ENCODE measurements at places on chromosomes 16 and 17. TPM values are rescaled to one million over a fixed set of nuclear protein-coding genes. Genes with fewer than 3 reads are reported as not detected.

DNA sequence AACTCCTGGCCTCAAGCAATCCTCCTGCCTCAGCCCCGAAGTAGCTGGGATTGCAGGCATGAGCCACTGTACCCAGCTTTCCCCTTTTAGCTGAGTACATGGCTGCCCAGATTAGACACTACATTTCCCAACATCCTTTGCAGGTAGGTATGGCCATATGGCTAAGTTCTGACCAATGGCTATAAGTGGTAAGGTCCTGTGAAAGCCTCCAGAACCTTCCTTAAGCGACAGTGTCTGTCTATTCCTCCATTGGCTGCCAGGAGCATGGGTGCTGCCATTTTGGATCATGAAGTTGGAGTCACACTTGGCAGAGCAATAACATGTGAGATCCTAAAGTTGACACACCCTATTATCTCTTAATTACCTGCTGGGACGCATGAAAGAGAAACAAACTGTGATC lies 24.4 kb upstream of the CRHR1 start:
- no peak for DNase-seq

GRCh38 chr17:76723812-76724211 lies 2.6 kb downstream of the JMJD6 start:
- no peak for DNase-seq

DNA sequence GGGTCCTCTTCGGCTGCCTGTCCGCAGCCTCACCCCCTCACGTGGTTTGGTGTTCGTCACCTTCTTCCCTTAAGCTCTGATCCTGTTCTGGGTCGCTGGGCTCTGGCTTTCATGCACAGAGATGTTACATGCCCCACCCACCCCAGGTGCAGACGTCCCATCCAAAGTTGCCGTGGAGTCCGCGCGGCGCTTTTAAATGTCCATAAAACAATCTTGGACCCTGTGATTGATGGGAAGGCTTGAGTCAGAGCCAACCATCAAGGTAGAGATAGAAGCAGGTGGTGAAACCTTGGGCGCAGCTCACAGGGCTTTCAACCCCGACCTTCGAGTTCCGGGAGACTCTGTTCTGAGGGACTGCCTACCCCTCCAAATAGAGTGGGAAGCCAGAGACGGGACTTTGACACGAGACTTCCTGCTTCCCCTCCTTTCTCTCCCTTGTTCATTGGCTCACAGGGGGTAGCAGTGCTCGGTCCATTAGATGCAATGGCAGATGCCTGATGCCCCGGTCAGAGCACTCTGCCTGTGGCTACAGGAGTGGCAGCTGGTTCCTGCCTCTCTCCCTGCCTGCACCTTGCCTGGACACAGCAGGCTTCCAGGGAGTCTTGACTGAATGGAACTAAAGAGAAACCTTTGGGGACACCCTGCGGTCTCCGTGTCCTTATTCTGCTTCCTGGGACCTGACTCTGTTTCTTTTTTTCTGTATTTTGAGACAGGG lies 4.0 kb downstream of the ENGASE start:
- DNase-seq: no peak

- no peak for DNase-seq
These were observed 24.4 kb upstream of the DOC2B start for GRCh38 chr17:205817-206216.

DNA sequence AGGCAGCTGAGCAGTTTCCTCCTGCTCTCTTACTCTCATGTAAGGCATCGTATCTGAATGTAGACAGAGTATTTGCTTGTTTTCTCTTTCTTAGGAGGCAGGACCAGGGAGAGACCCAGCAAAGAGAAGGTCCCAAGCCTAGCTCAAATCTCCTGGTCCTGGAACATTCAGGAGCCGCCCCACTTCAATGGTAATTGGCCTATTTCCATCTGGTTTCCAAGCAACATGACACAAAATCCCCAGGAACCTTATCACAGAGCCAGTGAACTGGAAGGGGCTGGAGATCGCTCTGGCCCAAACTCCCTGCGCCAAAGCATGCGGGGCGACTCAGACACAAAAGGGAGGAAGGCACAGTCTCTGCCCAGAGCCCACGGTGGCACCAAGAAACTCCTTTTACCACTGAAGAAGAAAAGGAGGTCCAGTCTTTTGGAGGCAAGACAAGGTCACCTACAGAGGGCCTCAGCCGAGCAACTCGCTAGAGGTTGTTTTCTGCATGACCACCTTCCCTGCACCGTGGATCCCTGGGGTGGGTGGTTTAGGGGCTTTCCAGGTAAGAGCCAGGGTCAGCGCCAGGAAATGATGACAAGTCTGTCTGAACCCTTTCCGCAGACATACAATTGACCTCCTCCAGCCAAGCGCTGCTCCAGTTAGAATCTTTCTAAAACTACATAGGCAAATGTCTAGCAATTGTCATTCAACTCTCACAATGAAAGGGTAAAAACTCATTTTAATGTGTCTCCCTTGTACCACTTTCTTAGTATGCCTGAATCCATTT lies 394.7 kb downstream of the SOX9 start:
- no peak for DNase-seq

GRCh38 chr16:20899071-20899470 lies 1.1 kb downstream of the DCUN1D3 start:
- no peak for DNase-seq

GRCh38 chr17:47687748-47688147 lies 6.2 kb upstream of the TBKBP1 start:
- DNase-seq: no peak

DNA sequence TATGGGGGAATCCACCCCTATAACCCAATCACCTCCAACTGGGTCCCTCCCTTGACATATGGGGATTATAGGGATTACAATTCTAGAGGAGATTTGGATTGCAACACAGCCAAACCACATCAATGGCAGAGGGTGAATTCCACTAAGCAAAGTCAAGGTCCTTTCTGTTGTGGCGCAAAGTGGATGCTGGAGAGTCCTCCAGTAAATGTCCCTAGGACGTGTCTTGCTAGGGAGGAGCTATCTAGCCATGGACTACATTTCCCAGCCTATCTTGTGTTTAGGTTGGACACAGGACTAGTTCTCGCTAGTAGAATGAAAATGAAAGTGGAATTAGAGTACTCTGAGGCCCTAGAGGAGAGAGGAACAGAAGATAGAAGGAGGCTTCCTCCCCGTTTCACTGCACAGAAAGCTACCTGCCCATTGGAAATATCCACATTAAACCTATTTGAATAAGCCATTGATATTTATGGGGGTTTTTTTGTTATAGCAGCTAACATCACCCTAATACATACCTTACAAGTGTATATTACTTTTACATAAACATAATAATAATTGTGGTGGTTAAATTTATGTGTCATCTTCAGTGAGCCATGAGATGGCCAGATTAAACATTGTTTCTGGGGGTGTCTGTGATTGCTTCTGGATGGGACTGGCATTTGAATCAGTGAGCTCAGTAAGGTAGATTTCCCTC lies 56.7 kb upstream of the ERCC4 start:
- DNase-seq: no peak

DNA sequence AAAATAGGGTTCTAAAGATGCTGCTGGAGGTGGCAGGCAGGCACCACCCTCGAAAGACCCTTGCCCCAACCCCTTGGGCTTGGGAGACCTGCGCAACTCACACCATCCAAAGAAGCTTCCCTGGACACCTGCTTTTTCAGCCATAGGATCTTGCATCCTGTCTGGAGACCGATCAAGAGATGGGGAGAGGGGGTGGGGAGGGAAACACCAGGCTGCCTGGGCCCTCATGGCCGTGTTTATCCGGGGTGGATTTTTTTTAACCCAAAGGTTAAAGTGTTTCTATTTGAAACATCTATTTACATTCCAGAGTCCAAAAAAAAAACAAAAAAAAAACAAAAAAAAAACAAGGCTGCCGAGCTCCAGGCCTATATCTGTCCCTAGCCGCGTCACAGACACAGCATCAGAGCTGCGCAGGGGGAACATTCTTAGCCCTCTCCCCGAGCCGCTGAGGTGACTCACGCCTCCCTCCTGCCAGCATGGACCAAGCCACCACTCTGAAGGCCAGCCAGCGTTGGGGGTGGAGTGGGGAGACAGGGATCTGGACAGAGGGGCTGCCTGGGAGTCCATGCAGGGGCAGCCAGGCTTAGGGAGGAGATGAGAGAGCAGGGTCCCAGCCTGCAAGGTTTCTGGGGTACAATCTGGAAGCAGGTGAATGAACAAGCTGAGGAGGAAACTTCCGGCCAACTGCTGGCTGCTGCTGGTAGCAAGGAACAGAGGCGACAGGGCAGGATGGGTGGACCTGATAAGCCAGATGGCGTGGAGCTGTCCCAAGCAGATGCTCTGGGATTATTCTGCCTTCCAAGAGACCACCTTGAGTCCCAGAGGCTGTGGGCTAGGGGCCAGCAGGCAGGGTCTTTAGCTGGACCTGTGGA lies 14.8 kb downstream of the HDAC5 start:
- peak; percentile 89 for DNase-seq

DNA sequence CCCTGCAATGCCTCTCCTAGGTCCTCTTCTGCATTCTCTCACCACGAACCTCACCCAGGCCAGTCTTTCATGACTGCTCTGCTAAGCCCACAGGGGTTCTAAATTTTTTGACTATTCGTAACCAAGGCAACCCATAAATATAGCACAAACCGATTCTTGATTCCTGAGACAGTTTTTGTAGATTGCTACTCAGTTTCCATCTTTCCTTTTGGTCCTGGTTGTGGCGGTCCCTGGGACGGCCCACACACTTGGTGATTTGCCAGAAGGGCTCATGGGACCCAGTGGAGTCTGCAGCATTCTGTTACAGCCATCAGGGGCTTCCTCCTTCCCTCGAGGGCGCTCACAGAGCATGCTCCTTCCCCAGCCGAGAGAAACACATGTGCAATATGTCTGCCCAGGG lies 23.4 kb upstream of the MGAT5B start:
- no peak for DNase-seq

DNA sequence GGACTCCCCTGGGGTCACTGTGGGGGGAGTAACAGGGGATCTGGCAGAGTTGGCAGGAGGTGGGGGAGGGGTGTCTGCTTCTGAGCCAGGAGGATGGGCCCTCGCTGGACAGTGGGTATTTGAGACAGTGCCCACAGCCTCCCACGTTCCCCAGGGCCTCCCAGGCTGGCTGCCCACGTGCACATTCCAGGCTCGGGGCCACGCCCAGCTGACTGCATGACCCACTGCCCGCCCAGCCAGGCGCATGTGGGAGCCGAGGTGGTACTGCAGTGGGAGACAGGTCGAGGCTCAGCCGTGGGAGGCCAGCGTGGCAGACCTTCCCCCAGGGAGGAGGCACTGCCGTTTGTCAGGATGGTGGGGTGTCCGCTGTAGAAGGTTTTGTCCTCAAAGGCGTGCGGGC lies 38.8 kb downstream of the BAHCC1 start:
- no peak for DNase-seq

DNA sequence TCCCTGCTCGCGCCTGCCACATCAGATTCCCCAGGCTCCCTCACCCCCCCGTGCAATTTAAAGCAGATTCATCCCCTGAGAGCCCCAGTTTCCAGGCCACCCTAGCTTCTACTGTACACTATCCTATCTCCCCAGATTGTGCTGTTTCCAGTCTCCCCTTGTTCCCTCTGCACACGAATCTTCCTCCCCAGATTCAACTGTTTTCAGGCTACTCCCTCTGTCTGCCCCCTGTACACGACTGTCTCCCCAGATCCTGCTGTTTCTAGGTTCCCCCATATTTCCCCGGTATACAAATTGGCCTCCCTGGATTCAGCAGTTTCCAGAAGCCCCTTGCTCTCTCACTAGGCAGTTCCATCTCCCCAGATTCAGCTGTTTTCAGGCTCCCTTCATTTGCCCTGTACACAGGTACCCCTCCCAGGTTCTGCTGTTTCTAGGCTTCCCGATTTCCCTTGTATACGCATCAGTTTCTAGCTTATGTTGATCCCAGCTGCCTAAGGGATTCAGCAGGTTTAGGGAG lies 22.9 kb downstream of the COPZ2 start:
- no peak for DNase-seq

- peak; percentile 71 for DNase-seq
These were observed 2.2 kb upstream of the CHD3 start for GRCh38 chr17:7886227-7887037.

- no peak for DNase-seq
These were observed 5.9 kb upstream of the METRNL start for GRCh38 chr17:83073389-83074063.

GRCh38 chr16:88077328-88078108 lies 126.3 kb downstream of the BANP start:
- no peak for DNase-seq

DNA sequence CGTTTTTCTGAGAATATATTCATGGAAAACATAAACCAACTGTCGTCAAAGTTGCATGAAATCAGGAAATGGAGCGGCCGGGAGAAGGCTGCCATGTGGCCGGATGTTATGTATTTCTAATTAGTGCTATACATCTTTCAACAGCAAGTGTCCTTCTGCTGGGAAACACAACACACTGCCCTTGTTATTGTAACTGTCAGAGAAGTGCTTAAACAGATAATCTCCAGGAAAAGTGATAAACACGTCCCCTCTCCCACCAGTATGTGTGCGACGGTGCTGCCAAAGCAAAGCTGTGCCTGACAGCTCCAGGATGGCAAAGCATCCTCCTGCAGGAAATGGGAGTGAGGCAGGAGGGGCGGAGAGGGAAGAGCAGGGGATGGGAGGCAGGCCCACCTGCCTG lies 111.8 kb downstream of the SMG6 start:
- no peak for DNase-seq

- DNase-seq: no peak
These were observed 8.8 kb downstream of the RSAD1 start for GRCh38 chr17:50487213-50488096.

DNA sequence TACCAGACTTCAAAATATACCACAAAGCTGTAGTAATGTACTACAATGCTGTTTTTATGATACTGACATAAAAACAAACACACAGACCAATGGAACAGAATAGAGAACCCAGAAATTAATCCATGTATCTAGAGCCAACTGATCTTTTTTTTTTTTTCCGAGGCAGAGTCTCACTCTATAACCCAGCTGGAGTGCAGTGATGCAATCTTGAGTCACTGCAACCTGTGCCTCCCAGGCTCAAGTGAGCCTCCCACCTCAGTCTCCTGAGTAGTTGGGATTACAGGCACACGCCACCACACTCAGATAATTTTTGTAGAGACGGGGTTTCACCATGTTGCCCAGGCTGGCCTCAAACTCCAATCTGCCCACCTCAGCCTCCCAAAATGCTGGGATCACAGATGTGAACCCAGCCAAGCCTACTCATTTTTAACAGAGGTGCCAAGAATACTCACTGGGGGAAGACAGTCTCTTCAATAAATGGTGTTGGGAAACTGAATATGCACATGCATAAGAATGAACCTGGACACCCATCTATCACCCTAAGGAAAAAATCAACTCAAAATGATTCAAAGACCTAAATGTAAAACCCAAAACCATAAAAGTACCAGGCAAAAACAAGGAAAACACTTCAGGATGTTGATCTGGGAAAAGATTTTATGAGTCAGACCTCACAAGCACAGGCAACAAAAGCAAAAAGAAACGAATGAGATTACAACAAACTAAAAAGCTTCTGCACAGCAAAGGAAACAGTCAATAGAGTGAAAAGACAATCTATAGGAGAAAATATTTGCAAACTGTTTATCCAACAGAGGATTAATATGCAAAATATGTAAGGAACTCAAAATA lies 63.1 kb downstream of the STX8 start:
- DNase-seq: no peak

Gene CCR7
- 0.57 TPM for total RNA-seq

Gene LGALS9B
- total RNA-seq: not detected

Gene MYLK3
- 0.44 TPM for total RNA-seq

Gene MYH13
- not detected for total RNA-seq

Gene LITAFD
- not detected for total RNA-seq

Gene ACBD4
- total RNA-seq: 26.4 TPM

Gene SOST
- not detected for total RNA-seq

Gene KRT16
- 0.73 TPM for total RNA-seq

Gene ZG16B
- 31.8 TPM for total RNA-seq

Gene TMEM204
- total RNA-seq: 32.8 TPM

Gene TNFRSF17
- 2.2 TPM for total RNA-seq

Data from ureter (tissue), 1 donor.